ENCODE measurements at places on chromosomes 5 and 9. TPM values are rescaled to one million over a fixed set of nuclear protein-coding genes. Genes with fewer than 3 reads are reported as not detected.

The AHRR gene
- 3.5 TPM for total RNA-seq

The PRRX2 gene
- 2.8 TPM for total RNA-seq

The MYOZ3 gene
- total RNA-seq: 0.05 TPM

The KIAA1958 gene
- total RNA-seq: 2.4 TPM

The IL3 gene
- not detected for total RNA-seq

The PCDHB14 gene
- 0.06 TPM for total RNA-seq

The SPATA31D4 gene
- not detected for total RNA-seq

The CCDC187 gene
- total RNA-seq: not detected

The CDC23 gene
- total RNA-seq: 28.1 TPM

The CCDC152 gene
- total RNA-seq: not detected

The SPOCK1 gene
- total RNA-seq: 19.8 TPM

The ELAVL2 gene
- total RNA-seq: not detected

The FOXD1 gene
- total RNA-seq: 17.5 TPM

The PCDHGB5 gene
- 2.5 TPM for total RNA-seq

The CNTNAP3B gene
- 16.6 TPM for total RNA-seq

The NXNL2 gene
- 0.54 TPM for total RNA-seq

The PRDM9 gene
- total RNA-seq: not detected

The MARCHF3 gene
- 1.2 TPM for total RNA-seq

The CNTFR gene
- 0.08 TPM for total RNA-seq

The COL27A1 gene
- total RNA-seq: 15.5 TPM

The RASA1 gene
- total RNA-seq: 23.7 TPM

The SPAG8 gene
- total RNA-seq: 0.27 TPM

The SYK gene
- not detected for total RNA-seq

The IL4 gene
- not detected for total RNA-seq

The CXCL14 gene
- 0.17 TPM for total RNA-seq

The HNRNPK gene
- 569 TPM for total RNA-seq

The TEK gene
- 0.08 TPM for total RNA-seq

The PTGDS gene
- 0.71 TPM for total RNA-seq

The POU5F2 gene
- not detected for total RNA-seq

The C9orf153 gene
- not detected for total RNA-seq

The PAPPA gene
- total RNA-seq: 34.1 TPM

The MSMP gene
- total RNA-seq: not detected

The NOTCH1 gene
- total RNA-seq: 12.2 TPM

The DMRTA1 gene
- 1.0 TPM for total RNA-seq

The SLC34A1 gene
- total RNA-seq: not detected

The DPYSL3 gene
- 17.0 TPM for total RNA-seq

The SUSD3 gene
- 0.62 TPM for total RNA-seq

The SV2C gene
- total RNA-seq: not detected

The FBLL1 gene
- total RNA-seq: 0.24 TPM

The LCN12 gene
- total RNA-seq: 1.1 TPM

The HTR1A gene
- total RNA-seq: not detected

The DENND4C gene
- total RNA-seq: 17.4 TPM

The IFNA2 gene
- not detected for total RNA-seq

The FAM200C gene
- total RNA-seq: 2.5 TPM

The ADRA1B gene
- 9.9 TPM for total RNA-seq

The SLC45A2 gene
- total RNA-seq: not detected

The TLX3 gene
- not detected for total RNA-seq

The GOLGA1 gene
- 12.3 TPM for total RNA-seq

The ANKRD18B gene
- 6.0 TPM for total RNA-seq

The ACOT12 gene
- total RNA-seq: not detected

The PCDHB2 gene
- total RNA-seq: 4.1 TPM
